ENCODE measurements at places on chromosomes 16 and 17.
A peak's percentile ranks its signal among the peaks of the same experiment; 100 is the strongest.

DNA sequence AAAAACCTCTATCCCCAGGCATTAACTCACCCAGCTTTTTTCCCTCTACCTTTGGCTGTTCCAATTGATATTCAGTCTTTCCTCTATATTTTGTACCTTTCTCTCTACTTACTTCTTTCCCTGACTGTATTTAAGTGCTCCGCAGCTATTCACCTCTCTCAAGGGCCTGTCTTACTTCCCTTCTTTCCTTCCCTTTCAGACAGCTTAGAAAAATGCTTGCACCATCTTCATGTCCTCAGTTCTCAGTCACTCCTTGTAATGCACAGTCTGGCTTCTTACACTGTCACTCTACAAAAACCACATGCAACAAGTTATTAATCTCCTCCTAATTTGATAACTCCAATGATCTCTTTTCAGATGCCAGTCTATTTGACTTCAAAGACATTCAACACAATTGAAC, 163.4 kb downstream of the PHKB start:
- no peaks in the 10 kb centered on the region for H3K4me1 ChIP-seq
- DNase-seq, result no peak
- H3K27ac ChIP-seq, result no peak overlapping the region
- no peak overlapping the region for H3K4me3 ChIP-seq

- H3K36me3 ChIP-seq, result peaks cover 18% of the 10 kb centered on the region
- H3K27ac ChIP-seq, result peak within 1 kb of the TSS; percentile 78
- peak within 1 kb of the TSS; percentile 64 for H3K4me3 ChIP-seq
- H3K4me1 ChIP-seq, result peaks cover 52% of the 10 kb centered on the region
- peaks cover 80% of the 10 kb centered on the region for H3K27me3 ChIP-seq
- DNase-seq, result peak; percentile 62
These were observed at the start of gene OR1F1 for GRCh38 chr16:3187798-3188674. TSS of gene OR1F1 (plus strand) at chr16:3188204.

DNA sequence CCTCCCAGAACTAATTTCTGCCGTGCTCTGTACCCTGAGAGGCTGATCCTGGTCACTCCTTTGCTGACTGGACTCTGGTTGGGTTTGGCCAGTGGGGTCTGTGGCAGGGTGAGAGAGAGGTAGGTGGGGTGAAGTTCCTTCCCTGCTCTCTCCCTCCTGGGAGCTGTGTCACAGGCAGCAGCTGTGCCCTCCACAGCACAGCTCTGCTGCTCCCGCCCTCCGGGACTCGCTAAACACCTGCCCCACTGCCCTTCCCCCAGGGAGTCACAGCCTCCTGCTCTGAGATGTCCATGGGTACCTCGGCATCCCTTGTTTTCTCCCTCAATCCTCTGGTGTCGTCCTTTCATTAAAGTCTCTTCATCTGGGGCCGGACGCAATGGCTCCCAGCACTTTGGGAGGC, 66.4 kb downstream of the SRCIN1 start:
- H3K27me3 ChIP-seq, result peaks cover 3% of the 10 kb centered on the region
- no peaks in the 10 kb centered on the region for H3K36me3 ChIP-seq
- DNase-seq, result no peak
- no peaks in the 10 kb centered on the region for H3K4me1 ChIP-seq
- H3K27ac ChIP-seq, result no peak overlapping the region
- H3K4me3 ChIP-seq, result no peak overlapping the region

DNA sequence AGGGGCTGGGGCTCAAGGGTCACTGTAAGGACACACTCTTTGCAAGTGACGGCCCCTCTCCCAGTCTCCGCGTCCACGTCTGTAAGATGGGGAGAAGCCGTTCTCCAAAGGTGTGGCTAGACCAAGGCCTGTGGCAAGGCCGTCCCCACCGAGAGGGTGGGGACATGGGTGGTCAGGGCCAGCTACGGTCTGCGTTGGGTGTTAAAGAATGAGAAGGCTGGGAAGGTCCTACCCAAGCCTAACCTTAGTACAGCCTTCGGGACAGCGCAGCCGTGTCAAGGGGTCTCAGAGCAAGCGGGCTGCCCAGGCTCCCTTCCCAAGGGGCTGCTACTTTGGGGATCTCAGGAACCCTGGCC, 1.9 kb downstream of the C1QTNF8 start:
- H3K4me3 ChIP-seq, result no peak overlapping the region
- no peaks in the 10 kb centered on the region for H3K27me3 ChIP-seq
- DNase-seq, result no peak
- no peak overlapping the region for H3K27ac ChIP-seq
- no peaks in the 10 kb centered on the region for H3K36me3 ChIP-seq

DNA sequence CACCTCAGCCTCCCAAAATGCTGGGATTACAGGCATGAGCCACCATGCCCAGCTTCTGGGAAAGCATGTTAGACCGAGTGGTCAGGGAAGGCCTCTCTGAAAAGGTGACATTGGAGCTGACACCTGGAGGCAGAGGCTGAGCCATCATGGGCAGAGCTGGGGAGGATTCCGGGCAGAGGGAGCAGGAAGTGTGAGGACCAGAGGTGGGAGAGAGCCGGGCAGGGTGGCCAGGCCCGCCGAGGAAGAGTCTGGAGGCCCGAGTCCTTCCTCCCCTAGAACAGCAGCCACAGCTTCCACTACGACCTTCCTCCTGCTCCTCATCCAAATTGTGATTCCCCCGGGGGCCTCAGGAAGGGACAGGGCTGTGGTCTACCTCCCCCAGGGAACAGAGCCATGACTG, 74.7 kb downstream of the COG7 start:
- H3K36me3 ChIP-seq, result no peaks in the 10 kb centered on the region
- no peak overlapping the region for H3K27ac ChIP-seq
- no peak for DNase-seq
- H3K27me3 ChIP-seq, result no peaks in the 10 kb centered on the region
- no peak overlapping the region for H3K4me3 ChIP-seq
